ENCODE measurements at places on chromosomes 7 and 10. TPM values are rescaled to one million over a fixed set of nuclear protein-coding genes. Genes with fewer than 3 reads are reported as not detected.

Gene LBX1
- not detected for total RNA-seq

Gene GHRHR
- not detected for total RNA-seq

Gene HOXA7
- not detected for total RNA-seq

Gene MOGAT3
- total RNA-seq = not detected

Gene GPNMB
- 1.9 TPM for total RNA-seq

Gene PCLO
- total RNA-seq = not detected

Gene NXPH1
- not detected for total RNA-seq

Gene CCL24
- total RNA-seq = not detected

Gene LIPK
- not detected for total RNA-seq

Gene NEBL
- total RNA-seq = not detected

Gene JAKMIP3
- total RNA-seq = 1.1 TPM

Gene MNX1
- total RNA-seq = 0.17 TPM

Gene WEE2
- 0.12 TPM for total RNA-seq

Gene STAM
- total RNA-seq = 29.5 TPM

Gene COMMD3
- 89.3 TPM for total RNA-seq

Gene HTR5A
- not detected for total RNA-seq

Gene ADIRF
- not detected for total RNA-seq

All from T-helper 1 cell treated with Interleukin-12 subunit alpha and Interleukin-12 subunit beta and Interleukin-4 antibody, amounts not matched to agents 30 ng/mL and 1 ng/mL, for 36 hours (primary cell).